Endothelial cell of coronary artery (primary cell): ENCODE measurements at places on chromosomes 6 and 20. TPM values are rescaled to one million over a fixed set of nuclear protein-coding genes. Genes with fewer than 3 reads are reported as not detected.

Gene TUBB1
- not detected in 2 replicates for total RNA-seq

Gene OPRM1
- total RNA-seq = not detected in 2 replicates

Gene CLDN20
- total RNA-seq = not detected in 2 replicates

Gene RBM24
- total RNA-seq = 0.85 and 3.3 TPM in 2 replicates

Gene SERPINB1
- 18.0 and 20.2 TPM in 2 replicates for total RNA-seq

Gene ANGPT4
- total RNA-seq = not detected in 2 replicates

Gene FAM83B
- total RNA-seq = under 0.01 TPM in 1 of 2 replicates, not detected in the other

Gene SMOC2
- not detected in 2 replicates for total RNA-seq

Gene HLA-DPA1
- total RNA-seq = 1.9 and 3.5 TPM in 2 replicates

Gene GSTA2
- not detected in 2 replicates for total RNA-seq

Gene XKR7
- total RNA-seq = not detected in 2 replicates

Gene CAGE1
- total RNA-seq = 0.09 and 0.19 TPM in 2 replicates

Gene MYLK2
- total RNA-seq = 0.36 and 1.1 TPM in 2 replicates

Gene PDE10A
- total RNA-seq = 12.5 and 21.6 TPM in 2 replicates

Gene SLC32A1
- total RNA-seq = not detected in 2 replicates

Gene TBC1D20
- 20.1 and 24.7 TPM in 2 replicates for total RNA-seq

Gene SPATS1
- not detected in 2 replicates for total RNA-seq

Gene NR2E1
- not detected in 2 replicates for total RNA-seq

Gene CST5
- total RNA-seq = not detected in 2 replicates

Gene TSHZ2
- not detected in 2 replicates for total RNA-seq

Gene TAGAP
- not detected in 2 replicates for total RNA-seq

Gene CRYBG1
- 10.2 and 15.9 TPM in 2 replicates for total RNA-seq

Gene MDFI
- 20.8 and 42.9 TPM in 2 replicates for total RNA-seq

Gene PDE7B
- 15.5 and 32.7 TPM in 2 replicates for total RNA-seq

Gene VWA7
- total RNA-seq = 0.09 TPM in 1 of 2 replicates, not detected in the other

Gene LAMA2
- 4.0 and 25.0 TPM in 2 replicates for total RNA-seq

Gene SLC22A16
- not detected in 2 replicates for total RNA-seq

Gene MRPS18A
- 41.4 and 50.3 TPM in 2 replicates for total RNA-seq

Gene LY6G5C
- 1.1 and 1.3 TPM in 2 replicates for total RNA-seq

Gene ADGRF4
- total RNA-seq = 0.09 TPM in 1 of 2 replicates, not detected in the other

Gene NANP
- total RNA-seq = 6.6 and 7.1 TPM in 2 replicates

Gene TRAM2
- 35.3 and 113 TPM in 2 replicates for total RNA-seq

Gene PAX1
- total RNA-seq = not detected in 2 replicates

Gene DDX43
- 0.75 and 1.1 TPM in 2 replicates for total RNA-seq

Gene RREB1
- 11.0 and 17.4 TPM in 2 replicates for total RNA-seq

Gene FAM162B
- 0.09 and 0.19 TPM in 2 replicates for total RNA-seq

Gene CSE1L
- 90.0 and 108 TPM in 2 replicates for total RNA-seq
